Stimulated activated naive CD8-positive, alpha-beta T cell treated with anti-CD3 and anti-CD28 coated beads, Interleukin-15, amount 100 ng/mL, for 72 hours (primary cell): ENCODE measurements at places on chromosomes 6 and 20.
A peak's percentile ranks its signal among the peaks of the same experiment; 100 is the strongest.

DNA sequence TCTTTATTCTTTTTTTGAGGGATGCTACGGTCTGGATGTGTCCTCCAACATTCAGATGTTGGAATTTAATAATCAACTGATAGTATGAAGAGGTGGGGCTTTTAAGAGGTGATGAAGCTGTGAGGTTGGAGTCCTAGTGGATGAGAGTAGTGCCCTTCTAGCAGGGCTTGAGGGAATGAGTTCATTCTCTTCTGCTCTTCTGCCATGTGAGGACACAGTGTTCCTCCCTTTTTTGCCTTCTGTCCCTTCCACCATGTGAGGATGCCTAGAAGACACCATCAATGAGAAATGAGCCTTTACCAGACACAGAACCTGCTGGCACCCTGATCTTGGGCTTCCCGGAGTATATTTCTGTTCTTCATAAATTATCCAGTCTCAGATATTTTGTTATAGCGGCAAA lies 82.1 kb upstream of the MLIP start:
- DNase-seq, result no peak

- no peak for DNase-seq
Observed at GRCh38 chr6:136411025-136411325, 121.3 kb upstream of the BCLAF1 start.

DNA sequence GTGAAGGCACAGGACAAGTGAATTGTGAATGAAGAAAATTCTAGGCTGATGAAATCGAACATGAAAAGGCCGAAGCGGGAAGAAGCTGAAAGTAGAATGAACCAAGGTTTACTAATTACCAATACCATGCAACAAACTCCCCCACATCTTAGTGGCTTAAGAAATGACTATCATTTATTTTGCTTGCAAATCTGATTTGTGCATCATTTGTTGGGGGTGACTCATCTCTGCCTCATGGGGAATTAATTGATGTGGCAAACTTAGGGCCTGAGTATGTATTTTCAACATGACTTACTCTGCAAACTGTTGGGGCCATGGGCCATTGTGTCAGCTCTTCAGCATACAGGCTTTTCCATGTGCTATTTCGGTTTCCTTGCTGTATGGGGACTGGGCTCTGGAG lies 26.8 kb downstream of the PPP1R14C start:
- peak; percentile 34 for DNase-seq

DNA sequence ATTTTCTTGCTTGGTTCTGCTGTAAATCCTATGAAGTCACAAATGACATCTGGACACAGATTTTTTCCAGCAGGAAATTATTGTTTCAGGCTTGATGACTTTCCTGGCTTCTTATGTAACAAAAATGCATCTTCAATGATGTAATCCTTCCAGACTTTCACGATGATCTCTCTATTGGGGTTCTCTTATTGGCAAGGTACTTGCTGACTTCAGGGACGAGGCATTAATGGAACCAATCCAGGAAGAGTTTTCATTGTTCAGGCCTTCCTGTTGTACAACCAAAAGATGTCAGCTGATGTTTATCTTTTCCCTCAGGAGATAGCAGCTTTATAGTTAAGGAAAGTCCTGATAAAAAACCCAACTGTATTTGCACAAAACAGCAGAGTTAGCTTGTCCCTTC lies 118.5 kb upstream of the MMS22L start:
- no peak for DNase-seq

DNA sequence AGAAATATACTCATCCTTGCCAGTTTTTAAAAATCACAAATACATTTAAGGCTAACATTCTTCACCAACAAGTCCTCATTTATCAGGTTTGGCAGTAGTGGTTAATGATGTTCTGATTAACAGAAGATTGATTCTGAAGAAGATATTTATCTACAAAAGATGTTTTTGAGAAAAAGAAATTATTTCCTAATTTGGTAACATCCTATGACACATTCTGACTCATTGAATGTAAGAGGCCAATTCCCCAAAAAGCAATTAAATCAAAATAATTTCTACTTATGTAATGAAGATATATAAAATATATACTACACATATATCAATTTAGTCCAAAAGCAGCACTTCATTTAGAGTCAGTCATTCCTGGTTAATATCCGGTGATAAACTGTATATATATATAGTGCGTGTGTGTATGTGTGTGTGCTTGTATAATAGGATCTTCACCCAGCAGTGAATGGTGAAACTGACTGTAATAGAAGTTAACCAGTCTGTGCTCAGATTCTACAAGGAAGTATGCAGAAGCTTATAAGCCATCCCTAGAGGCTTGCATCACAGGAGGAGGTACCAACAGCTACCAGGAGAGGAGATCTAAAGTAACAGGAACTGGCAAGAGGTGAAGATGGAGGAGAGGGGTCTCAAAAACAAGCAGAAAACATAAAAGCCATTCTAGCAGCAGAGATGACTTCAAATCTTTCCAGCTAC lies 82.9 kb upstream of the MARCKS start:
- DNase-seq, result no peak

DNA sequence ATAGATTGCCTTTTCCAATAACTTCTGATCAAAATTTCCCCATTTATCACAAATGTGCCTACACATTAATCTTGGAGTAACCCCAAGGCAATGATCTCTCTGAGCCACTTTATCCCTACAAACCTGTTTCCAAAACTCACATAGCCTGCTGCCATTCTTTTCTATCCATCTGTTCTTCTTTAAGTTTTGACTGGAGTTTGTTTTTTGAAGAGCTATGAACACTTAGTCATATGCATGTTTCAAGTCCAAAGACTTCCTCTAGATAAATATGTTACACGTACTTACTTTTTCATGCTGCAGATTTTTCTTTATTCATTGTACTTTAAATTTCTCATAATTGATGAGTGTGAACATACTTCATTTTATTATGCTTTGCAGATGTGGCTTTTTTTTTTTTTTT lies 488.9 kb upstream of the CITED2 start:
- DNase-seq, result no peak

DNA sequence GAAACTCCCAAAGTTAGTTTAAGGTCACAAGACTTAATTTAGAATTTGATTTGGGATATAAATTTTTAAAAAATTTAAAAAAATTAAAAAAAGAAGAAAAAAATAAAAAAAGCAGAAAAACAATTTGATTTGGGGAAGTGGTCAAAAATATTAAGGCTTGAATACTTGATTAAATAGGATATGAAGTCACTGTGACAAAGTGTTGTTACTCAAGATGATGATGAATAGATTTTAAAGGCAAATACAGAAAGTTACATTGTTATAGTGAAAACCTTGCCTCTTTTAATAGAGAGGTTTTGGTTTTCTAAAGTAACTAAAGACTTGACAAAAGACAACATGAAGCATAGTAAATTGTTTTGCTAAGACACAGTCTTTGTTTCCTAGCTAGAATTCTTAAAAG lies 7.2 kb downstream of the CST9 start:
- DNase-seq, result no peak

DNA sequence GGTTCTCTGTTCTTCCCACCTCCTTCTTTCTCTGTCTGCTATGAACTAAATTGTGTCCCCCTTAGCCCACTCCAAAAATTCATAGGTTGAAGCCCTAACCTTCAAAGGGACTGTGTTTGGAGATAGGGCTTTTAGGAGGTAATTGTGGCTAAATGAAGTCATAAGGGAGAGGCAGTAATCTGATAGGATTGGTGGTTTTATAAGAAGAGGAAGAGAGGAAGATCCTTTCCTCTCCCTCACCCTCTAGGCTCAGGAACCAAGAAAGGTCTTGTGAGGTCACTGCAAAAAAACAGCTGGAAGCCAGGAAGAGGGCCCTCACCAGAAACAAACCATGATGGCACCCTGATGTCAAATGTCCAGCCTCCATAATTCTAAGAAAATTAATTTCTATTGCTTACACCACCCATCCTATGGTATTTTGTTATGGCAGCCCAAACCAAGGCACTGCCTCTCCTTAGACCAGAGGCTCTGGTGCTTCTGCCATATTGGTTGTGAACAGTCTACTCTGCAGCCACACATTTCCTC lies 135.1 kb upstream of the COL21A1 start:
- no peak for DNase-seq

DNA sequence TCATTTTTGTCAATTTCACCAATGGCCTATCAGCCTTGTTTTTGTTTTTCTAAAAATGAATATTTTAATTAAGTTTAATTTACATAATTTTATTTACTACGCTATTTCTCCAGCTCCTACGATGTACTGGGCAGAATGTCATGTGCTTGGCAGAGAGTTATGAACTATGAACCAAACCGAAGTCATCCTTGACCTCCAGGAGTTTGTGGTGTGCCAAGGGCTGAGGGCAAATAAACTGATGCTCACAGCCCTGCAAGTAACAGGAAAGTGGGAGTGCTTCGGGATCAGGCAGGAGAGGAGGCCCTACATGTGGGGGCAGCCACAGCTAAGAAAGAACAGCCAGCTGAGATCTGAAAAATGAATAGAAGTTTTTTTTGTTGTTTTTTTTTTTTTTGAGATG lies 38.6 kb downstream of the ZNF217 start:
- DNase-seq, result no peak

DNA sequence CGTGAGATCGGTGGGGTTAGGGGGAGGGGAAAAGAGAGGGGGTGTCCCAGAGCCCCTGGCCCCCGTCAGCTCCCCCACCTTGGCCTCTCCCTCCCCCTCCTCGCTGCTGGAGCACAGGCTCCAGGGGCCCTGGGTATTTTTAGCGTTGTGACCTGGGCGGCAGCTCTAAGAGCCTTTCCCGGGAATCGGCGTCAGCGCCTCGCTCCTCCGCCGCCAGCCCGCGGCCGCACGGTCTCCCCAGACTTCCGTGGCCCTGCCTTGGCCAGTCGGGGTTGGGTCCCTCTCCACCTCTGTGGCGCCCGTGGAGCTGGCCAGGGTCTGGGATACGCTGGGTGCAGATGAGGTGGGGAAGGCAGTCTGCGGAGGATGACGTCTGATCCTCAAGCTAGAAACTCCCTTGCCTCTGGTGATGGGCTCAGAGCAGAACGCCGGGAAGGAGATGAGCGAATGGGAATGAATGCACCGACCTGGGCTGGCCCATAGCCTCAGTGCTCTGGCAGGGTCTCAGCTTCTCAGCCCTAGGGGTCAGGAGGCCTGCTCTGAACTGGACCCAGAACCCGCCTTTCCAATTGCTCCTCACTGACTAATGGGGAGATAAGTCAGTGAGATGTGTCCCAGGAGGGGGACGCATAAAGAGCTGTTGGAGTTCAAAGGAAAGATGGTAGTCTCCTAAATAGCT lies 883 bp upstream of the DBNDD2 start:
- no peak for DNase-seq

- DNase-seq, result no peak
Observed at GRCh38 chr20:51411870-51412269, 130.6 kb downstream of the NFATC2 start.

GRCh38 chr20:48066246-48066645 lies 281.0 kb upstream of the SULF2 start:
- DNase-seq, result no peak

GRCh38 chr20:62618611-62619529 lies 23.4 kb upstream of the SLCO4A1 start:
- peak; percentile 59 for DNase-seq

DNA sequence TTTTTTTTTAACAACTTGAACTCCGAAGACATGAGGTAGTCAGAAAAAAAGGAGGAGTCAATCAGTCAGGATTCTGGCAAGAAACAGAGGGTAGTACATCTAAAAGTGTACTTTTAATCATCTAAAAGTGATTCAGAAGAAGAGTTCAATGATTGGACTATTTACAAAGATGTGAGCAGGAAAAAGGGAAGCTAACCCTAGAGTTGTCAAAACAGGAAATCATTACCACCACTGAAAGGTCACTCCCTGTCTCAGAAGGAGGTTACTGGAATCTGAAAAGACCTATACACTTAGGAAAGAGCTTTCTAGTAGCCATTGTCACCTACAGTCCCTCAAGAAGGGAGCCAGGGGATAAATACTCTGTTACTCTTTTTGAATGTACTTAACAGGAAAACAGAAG lies 16.7 kb upstream of the LMBRD1 start:
- no peak for DNase-seq

- no peak for DNase-seq
Observed at GRCh38 chr6:76592566-76592965, 520.1 kb upstream of the IMPG1 start.

DNA sequence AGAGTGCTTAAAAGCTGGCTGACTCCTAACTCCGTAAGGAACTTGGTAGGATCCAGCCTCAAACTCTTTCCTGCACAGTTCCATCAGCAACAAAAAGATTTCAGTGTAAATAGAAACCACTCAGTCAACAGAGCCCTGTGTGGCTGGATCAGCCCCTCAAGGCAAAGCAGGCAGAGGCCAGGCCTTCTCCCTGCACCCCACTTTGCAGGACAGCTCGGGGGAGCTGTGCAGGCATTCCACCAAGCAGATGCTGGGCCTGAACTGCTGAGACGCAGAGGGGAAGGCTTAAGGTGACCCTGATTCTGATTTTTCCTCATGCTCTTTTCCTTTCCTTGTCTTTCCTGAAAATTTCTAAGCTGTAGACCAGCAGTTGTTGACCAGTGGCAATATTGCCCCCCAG lies 91.5 kb downstream of the NFATC2 start:
- no peak for DNase-seq

DNA sequence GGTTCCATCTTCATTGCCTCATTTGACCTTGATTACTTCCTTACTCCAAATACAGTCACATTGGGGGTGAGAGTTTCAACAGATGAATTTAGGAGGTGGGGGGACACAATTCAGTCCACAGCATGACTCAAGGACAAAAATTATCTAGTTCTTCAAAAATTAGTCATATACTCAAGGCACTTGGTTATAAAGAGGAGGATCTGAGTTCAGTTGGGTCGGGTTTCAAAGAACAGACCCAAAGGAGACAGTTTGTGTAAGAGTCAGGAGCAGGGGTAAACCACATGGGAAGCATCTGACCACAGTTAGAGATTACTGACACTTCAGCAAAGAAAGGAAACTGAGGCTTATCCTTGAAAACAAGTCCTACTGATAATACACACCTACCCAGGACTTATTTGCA lies 138.0 kb downstream of the TBC1D7 start:
- DNase-seq, result no peak

DNA sequence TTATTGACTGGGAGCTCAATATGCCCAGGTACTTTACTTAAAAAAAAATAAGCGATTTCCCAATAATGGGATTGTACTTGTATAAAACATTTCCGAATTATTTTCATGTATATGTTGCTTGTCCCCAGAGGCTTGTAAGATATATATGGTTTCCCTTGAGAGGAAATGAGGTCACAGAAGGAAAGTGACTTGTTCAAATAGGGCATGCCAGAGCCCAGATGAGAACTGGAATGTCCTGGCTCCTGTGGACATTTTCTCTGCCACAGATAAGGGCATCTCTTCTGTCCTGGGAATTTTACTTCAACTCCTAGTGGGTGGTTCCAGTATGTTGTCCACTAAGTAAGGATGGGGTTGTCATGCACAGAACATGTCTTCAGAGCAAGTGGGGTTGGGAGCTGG lies 63.0 kb downstream of the LYRM2 start:
- no peak for DNase-seq

DNA sequence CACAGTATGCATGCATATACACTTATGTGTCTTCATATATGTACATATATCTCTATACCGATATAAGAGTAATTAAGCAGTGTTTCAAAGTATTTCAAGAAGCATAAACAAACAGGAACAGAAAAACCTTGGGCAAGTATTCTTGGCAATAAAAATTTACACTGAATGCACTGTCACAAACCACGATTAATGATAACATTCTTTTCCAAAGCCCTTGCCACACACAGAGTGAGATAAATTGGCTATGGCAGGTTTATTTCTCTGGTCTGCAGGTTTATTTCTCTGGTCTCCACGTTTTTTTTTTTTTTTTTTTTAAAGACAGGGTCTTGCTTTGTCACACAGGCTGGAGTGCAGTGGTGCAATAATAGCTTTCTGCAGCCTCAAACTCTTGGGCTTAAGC lies 73.0 kb downstream of the PPP1R3G start:
- DNase-seq, result no peak
